SK-N-SH treated with all-trans-retinoic acid at 6 μM for 48 hours (cell line): ENCODE measurements at places on chromosomes 3 and 15.

GRCh38 chr3:147358144-147358992, 48.0 kb downstream of the ZIC4 start:
- no peak for ATAC-seq

DNA sequence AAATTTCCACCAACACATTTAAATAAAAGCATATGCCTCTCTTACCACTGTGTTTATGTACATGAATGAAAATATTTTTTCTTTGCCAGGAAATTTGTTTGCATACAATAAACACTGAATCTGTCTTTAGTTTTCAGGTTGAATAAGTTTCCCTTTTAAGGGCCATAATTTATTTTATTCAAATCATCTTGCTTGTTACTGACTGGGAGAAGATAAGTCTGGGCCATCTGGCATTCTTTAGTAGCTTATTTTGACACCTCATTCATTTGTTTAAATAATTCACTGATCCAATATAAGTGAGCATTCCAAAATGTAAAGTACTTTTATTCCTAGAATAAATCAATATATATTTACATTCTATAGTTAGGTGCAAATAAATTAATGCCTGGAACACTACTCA, 1001.3 kb downstream of the PLOD2 start:
- no peak for ATAC-seq

DNA sequence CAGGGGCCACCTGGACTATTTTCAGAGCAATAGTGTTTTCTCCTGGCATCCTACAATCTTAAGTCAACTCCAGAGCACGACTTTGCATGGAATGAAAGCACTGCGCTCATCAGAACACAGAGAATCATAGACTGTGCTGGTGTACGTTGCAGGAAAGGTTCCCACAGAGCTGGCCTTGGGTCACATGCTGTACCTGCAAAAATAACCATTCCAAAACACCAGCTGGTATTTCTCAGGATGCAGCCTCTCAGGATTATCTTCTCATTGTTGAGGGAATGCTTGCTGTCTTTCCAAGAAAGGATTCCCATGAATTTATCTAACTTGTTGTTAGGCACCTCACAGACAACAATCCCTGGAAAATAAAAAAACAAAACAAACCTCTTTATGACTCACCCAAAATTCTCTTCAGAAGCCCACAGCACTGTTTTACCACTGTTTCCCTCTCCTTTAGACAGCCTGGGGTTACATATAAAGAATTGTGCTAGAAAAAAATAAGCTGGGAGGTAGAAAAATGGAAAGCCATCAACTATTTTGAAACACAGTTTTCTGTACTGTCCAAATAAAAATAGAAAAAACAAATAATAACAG, 131.7 kb downstream of the ATP8B4 start:
- ATAC-seq, result no peak

DNA sequence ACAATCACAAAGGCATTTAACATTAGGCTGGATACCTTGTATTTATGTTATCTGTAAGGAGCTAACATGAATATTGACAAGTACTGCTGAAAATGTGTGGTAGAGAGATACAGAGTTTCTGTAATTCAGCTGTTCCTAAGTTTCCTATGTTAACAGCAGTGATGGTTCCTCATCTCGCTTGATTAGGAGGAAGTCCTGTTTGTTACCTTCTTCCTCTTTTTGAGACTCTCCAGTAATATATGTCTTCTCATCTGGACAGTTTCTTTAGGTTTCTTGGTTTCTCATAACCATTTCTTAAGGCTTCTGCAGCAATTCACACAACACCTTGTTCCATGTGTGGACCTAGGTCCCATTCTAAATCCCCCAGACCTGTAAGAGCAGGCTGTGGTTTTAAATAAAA, 11.4 kb upstream of the PEX5L start:
- ATAC-seq, result no peak

GRCh38 chr3:102079809-102080197, 230.5 kb downstream of the NFKBIZ start:
- ATAC-seq, result no peak

DNA sequence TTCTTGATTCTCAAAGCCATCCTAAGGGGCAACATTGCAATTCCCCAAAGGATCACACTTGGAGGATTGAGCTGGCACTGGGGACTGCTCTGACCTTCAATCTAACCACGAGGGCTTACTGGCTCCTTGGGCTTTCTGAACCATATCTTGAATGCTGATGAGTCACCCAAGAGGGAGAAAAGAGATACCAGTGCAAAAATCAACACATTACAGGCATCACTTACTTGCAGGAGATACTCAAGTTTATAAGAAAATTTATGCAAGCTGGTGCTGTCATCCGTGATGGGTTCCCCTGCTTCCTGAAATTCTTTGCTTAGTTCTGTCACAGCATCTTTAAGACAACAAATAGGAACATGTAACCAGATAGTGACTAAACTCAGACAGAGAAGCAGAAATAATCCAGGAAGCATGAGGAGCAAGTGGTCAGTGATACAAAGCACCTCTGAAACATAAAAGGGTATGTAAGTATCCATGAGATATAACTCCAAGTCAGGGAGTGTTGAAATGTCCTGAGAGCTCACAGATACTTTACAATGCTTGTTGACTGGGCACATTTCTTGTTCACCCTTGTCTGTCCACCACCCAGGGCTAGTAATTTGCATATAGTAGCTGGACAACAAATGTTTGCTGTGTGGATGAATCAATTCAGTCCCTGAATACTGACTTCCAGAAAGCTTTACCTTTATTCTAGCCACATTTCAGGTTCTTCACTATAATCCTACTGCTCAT, 14.1 kb downstream of the FYCO1 start:
- no peak; the same call in 2 of the 3 replicates for ATAC-seq
